ENCODE measurements at places on chromosomes 6 and 20.

DNA sequence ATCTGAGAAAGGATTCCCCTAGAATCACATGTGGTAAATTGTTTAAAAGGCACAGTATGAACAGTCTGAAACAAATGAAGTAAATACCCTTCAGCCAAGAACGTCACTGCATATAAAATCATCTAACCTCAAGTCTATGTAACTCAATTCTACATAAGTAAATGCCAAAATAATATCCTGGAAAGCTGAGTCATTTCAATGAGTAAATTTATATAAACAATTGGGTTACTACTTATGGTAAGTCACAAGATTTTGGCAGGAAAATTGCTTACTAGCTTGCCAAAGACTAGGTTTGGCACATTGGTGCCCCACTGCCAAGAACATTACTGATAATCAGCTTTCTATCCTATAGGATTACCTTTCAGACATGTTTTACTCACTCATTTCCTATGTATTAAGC is 8.4 kb downstream of the GMDS start:
- DNase-seq = no peak

GRCh38 chr20:53227523-53227922 is 255.4 kb downstream of the TSHZ2 start:
- no peak for DNase-seq

DNA sequence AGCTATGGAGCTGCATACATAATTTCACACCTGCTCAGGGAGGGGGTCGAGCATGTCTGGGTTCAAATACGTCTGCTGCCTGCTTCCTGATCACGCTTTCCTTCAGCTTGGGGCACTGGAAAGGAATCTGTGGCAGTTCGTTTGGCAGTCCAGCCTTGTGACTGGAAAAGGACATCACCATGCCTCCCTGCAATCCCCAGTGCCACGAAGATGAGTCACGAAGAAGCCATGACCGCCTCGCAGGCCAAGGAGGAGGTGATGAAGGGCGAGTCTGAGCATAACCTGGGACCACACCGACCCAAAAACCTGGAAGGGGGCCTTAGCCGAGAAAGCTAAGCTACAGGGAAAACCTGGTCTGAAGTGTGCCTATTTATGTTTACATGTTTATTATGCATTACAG is 13.1 kb downstream of the JAG1 start:
- no peak for DNase-seq

GRCh38 chr6:158627940-158628211 is 16.7 kb downstream of the DYNLT1 start:
- no peak for DNase-seq

DNA sequence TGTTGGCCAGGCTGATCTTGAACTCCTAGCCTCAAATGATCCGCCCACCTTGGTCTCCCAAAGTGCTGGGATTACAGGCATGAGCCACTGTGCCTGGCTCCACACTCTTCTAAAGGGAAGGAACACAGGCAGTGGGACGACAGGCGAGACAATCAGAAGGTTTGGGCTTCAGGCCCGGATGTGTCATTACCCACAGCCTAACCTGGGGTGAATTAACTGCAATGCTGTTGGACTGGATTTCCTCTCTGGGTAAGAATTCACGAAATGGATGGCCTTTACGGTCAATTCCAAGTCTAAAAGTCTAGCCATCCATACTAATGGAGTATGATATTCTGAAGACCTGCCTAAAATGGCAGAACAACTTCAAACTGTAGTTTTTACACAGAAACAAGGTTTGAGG is 83.7 kb upstream of the CCDC28A start:
- no peak for DNase-seq

GRCh38 chr6:37272834-37273566 is 15.1 kb upstream of the TMEM217 start:
- DNase-seq = no peak

- DNase-seq = no peak
Measured at GRCh38 chr20:22619272-22619671, 34.9 kb upstream of the FOXA2 start.

GRCh38 chr6:111754423-111754822 is 118.8 kb downstream of the FYN start:
- no peak for DNase-seq

Data from activated gamma-delta T cell treated with Interleukin-2 at 50 U/mL for 16 hours (primary cell).